Stimulated activated CD8-positive, alpha-beta memory T cell treated with anti-CD3 and anti-CD28 coated beads, Interleukin-4, amount 100 ng/mL, for 4 hours (primary cell): ENCODE measurements at places on chromosomes 4 and X.

DNA sequence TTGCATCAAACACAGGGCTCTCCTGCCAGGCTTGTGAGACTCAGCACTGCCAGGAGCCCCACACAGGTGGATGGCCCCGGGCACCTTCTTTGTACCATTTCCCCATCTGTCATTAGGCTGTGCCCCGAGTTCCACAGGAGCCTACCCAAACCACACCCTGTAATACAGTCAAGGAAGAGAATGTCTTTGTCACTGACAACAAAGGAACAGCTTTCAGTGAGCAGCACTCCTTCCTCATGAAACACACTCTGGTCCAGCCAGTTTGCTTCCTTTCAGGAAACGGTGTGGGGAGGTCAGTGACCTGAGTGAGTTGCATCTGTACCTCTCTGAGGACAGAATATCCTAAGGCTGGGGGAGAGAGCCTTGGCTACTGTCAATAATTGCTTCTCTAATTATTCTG lies 53.7 kb downstream of the LNX1 start:
- DNase-seq = no peak

- no peak for DNase-seq
Measured at GRCh38 chr4:154314248-154314647, 177.4 kb downstream of the DCHS2 start.

- peak; percentile 69 for DNase-seq
Measured at GRCh38 chr4:986879-987623, at the start of gene IDUA. TSS of gene IDUA (plus strand) at chr4:987044. CDS start at chr4:987085, 41 bp downstream.

GRCh38 chr4:138696771-138697170 lies 318.8 kb upstream of the NOCT start:
- DNase-seq = no peak

DNA sequence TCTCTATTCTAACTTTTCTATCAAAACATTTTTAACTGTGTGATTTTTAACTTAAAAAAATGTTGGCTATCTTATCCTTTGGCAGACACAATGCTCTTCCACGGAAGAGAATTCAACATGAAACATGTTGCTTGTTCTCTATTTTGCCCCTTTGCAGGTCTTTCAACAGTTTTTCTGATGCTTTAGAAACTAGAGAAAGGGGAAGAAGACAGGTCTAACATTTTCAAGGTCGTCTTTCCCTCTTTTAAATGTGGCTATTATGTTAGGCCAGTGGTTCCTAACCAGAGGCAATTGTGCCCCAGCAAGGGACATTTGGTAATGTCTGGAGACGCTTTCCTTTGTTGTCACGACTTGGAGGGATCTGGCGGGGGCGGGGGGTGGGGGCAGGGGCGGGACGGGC lies 95.0 kb downstream of the SH3KBP1 start:
- no peak for DNase-seq

GRCh38 chrX:31227250-31227649 lies 155.4 kb upstream of the FTHL17 start:
- DNase-seq = no peak

DNA sequence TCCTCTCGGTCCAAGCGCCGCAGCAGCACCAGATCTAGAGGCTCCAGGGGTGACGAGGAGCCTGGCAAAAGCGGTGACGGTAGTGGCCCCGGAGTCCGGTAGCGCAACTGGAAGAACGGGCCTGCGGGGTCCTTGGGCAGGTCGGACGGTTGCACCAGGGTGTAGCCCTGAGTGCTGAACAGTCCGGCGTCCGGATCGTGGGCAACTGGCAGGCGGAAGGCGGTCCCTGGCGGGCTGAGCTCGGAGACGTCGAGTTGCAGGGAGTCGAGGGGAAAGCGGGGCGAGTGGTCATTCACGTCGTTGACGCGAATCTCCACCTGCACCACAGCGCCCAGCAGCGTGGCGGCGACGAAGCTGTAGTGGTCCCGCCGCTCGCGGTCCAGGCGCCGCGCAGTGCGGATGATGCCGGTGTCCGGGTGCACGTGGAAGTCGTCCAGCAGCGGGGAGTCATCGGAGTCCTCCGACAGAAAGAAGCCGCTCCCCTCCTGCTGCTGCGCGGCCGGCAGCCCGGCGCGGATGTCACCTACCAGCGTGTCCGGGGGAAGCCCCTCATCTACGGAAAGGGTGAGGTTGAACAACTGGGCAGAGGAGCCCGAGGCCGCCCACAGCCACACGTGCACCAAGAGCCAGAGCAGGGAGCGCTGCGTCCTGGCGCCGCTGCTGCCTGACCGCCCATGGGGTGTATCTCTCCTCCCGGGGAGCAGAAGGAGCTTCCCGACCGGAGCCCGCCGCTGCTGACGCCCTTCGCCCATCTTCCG lies 837 bp downstream of the DCHS2 start:
- DNase-seq = no peak

DNA sequence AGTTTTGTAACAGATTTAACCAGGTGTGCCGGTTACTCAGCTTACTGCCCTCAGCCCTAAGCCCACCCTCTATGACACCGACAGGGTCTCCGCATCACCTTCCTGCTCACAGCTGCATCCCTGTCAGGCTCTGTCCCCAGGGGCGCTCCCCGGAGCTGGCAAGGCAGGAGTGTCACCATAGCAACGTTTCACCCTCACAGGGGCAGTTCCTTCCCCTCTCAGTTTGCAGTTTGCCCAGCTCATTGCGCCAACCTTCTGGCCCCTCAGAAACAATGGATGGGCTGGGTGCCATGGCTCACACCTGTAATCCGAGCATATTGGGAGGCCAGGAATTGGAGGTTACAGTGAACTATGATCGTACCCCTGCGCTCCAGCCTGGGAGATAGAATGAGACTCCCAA lies 42.6 kb downstream of the RGS12 start:
- no peak for DNase-seq

- DNase-seq = no peak
Measured at GRCh38 chrX:104469771-104470170, 96.2 kb upstream of the IL1RAPL2 start.

DNA sequence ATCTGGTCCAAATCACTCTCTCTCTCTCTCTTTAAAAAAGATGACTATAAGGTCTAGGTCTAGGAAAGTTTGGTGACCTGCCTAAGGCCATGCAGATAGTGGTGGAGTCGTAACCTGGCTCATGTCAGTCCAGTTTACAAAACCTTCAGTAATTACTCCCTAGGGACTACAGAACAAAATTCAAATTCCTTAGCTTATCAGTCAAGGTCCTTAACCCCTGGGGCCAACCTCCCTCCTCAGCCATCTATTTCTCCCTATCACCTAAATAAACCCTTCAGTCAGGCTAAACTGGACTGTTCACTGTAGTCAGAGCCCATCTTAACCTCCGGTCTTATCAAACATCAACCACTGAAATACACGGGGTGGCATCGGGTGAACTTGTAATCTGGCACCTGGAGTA lies 68.9 kb downstream of the MAP3K15 start:
- no peak for DNase-seq

GRCh38 chr4:2516635-2517034 lies 19.8 kb upstream of the FAM193A start:
- DNase-seq = no peak

DNA sequence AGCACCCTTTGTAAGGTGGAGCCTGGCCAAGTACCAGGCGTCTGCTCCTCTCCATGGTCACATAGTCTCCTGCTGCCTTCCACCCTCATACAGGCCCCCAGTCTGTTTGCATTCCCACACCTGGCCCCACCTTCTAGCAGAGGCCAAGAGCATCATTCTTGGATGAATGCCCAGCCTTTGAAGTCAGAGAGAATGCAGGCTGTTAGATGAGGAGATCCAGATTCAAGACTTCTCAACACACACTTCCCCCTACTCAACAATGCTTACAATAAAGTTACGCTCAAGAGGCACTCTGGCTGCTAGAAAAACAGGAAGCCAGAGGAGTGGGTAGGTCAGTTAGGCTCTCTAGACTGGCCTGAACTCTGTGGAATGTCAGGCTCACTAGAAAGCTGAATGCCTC lies 43.3 kb downstream of the SHROOM4 start:
- no peak for DNase-seq

- no peak for DNase-seq
Measured at GRCh38 chrX:56987741-56988140, 7.6 kb downstream of the SPIN3 start.

GRCh38 chrX:53317365-53318069 lies 36.1 kb upstream of the IQSEC2 start:
- peak; percentile 46 for DNase-seq

DNA sequence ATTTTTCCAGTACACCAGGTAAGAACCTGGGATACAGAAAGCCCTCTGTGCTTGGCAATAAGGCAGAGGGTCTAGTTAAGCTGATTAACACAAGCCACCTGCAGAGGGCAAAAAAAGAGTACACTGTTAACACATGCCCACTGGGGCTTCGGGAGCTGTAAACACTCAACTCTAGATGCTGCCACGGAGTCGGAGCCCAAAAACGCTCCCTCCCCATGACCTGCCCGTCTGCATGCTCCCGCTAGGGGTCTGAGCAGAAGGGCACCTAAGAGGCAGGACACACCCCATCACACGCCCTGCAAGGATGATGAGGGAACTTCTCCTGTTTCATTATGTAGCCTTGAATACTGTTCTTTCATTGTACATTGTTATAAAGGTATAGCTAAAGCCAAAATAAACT lies 715.6 kb upstream of the AADAT start:
- DNase-seq = no peak

- no peak for DNase-seq
Measured at GRCh38 chr4:150251752-150252190, 173.5 kb downstream of the DCLK2 start.

DNA sequence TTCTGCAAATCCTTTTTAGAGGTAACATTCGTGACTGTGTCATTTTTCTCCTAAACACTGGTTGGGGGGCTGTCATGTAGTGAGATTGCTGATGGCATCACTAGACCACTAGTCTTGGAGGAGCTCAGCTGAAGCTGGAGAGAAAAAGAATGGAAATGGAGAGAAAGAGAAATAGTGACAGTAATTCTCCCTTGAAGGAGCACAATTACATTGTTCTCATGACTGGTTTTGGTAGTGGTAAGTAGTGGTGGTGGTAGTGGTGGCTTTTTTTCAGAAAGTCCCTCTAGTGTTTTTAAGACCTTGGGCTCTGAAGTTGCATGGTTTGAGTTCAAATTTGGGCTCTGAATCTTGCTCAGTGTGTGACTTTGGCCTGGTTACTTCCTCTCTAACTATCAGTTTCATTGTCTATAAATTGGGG lies 99.8 kb downstream of the LARP7 start:
- no peak for DNase-seq

DNA sequence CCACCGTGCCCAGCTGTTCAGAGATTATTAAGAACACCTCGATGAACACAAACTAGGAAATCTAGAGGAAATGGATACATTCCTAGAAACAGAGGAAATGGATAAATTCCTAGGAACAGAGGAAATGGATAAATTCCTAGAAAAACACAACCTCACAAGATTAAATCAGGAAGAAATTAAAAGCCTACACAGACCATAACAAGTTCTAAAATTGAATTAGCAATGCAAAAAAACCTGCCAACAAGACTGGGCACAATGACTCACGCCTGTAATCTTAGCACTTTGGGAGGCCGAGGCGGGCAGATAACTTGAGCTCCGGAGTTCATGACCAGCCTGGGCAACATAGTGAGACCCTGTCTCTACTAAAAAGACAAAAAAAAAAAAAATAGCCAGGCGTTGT lies 13.1 kb upstream of the IDS start:
- no peak for DNase-seq

DNA sequence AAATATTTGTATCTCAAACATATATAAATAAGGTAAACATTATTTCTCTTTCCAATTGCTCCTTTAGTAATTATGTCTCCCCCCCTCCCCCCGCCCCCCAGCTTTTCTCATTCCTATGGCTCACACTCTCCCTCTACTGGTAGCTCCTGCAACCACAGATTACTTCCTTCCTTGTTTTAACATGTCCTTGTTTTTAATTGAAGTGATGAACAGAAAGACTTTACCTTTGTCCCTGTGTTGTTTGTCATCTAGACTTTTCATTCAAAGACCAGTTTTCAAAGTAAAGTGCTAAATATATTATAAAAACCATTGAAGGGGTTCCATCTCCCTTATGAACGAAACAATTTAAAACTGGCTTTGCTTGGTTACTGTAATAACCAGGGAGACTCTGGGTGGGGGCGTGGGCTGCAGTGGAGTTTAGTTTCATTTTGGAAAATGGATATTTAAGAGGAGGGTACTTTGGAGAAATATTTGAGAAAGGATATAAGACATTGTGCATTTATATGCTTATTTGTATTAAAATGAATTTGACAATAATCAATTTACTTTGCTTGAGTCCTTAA lies 352.9 kb downstream of the RAPGEF2 start:
- DNase-seq = no peak

DNA sequence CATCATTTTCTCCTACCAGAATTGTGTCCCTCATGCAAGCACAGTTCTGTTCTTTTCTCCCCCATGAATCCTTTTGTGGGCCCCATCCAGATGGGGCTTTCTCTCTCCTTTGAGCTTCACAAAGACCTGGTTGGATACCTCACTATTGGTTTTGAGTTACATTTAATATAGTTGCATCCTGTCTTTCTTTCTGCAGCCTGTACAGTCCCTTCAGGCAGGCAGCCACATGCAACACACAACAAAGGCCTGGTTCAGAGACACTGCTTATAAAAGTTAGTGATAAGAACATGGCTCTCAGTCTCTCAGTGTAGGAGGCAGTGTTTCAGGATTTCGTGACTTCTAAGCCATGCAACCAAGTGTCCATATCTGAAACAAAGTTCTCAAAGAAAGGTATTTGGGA lies 70.6 kb upstream of the PAGE3 start:
- no peak for DNase-seq

DNA sequence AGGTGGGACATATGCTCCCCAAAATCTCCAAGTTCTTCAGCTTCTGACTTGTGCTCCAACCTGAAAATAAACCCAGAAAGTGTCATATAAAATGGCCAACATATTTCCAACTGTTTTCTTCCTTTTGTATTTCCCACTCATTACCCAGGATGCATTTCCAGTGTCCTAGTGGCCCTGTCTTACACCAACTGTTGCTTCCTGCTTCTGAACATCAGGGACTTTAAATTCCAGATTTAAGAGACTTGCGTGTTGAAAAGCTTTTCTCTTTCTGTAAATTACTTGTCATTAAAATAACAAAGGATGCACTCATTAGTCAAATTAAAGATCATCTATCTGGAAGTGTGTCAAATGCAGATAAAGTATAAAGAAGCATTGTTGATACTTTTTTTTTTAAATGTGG lies 19.9 kb downstream of the MID1 start:
- DNase-seq = no peak
